Adrenal gland (tissue), 19 donors: ENCODE measurements at places on chromosomes 6 and 20. TPM values are rescaled to one million over a fixed set of nuclear protein-coding genes. Genes with fewer than 3 reads are reported as not detected.

The MTRF1L gene
- 27.3 TPM for total RNA-seq

The GRIK2 gene
- 5.9 TPM for total RNA-seq

The CSNK2B gene
- total RNA-seq: 272 TPM

The HLA-DPB1 gene
- 521 TPM for total RNA-seq

The OR2B6 gene
- total RNA-seq: not detected

The THBS2 gene
- total RNA-seq: 36.3 TPM

The CGA gene
- total RNA-seq: not detected

The DUSP15 gene
- 16.1 TPM for total RNA-seq

The LY6G5B gene
- total RNA-seq: 0.48 TPM

The HUS1B gene
- 2.4 TPM for total RNA-seq

The PNRC1 gene
- 297 TPM for total RNA-seq

The POPDC3 gene
- 0.61 TPM for total RNA-seq

The ALDH8A1 gene
- total RNA-seq: 0.94 TPM

The OR2H1 gene
- total RNA-seq: not detected

The C20orf96 gene
- total RNA-seq: 20.2 TPM

The TLDC2 gene
- total RNA-seq: not detected

The RSPO3 gene
- total RNA-seq: 7.6 TPM

The ABCC10 gene
- 40.0 TPM for total RNA-seq

The HTR1E gene
- total RNA-seq: not detected

The KLHDC3 gene
- 139 TPM for total RNA-seq

The TBXT gene
- not detected for total RNA-seq

The SPEF1 gene
- 0.39 TPM for total RNA-seq

The DYNLT2 gene
- total RNA-seq: 4.6 TPM

The FNDC1 gene
- total RNA-seq: 1.8 TPM

The YTHDF1 gene
- 18.1 TPM for total RNA-seq

The TULP1 gene
- not detected for total RNA-seq
